Activated T-helper 1 cell treated with anti-CD3 and anti-CD28 coated beads, Interleukin-2, amount 50 U/mL, for 16 hours (primary cell): ENCODE measurements at places on chromosomes 5 and 9.

GRCh38 chr5:54620141-54620933, 102.8 kb downstream of the SNX18 start:
- DNase-seq = no peak

- no peak for DNase-seq
These were observed 189.0 kb downstream of the HCN1 start for GRCh38 chr5:45507178-45507577.

GRCh38 chr5:132410451-132411303, 41.2 kb downstream of the SLC22A5 start:
- DNase-seq = peak; percentile 59

- no peak for DNase-seq
These were observed 15.1 kb upstream of the ACSL6 start for GRCh38 chr5:132026516-132027008.

DNA sequence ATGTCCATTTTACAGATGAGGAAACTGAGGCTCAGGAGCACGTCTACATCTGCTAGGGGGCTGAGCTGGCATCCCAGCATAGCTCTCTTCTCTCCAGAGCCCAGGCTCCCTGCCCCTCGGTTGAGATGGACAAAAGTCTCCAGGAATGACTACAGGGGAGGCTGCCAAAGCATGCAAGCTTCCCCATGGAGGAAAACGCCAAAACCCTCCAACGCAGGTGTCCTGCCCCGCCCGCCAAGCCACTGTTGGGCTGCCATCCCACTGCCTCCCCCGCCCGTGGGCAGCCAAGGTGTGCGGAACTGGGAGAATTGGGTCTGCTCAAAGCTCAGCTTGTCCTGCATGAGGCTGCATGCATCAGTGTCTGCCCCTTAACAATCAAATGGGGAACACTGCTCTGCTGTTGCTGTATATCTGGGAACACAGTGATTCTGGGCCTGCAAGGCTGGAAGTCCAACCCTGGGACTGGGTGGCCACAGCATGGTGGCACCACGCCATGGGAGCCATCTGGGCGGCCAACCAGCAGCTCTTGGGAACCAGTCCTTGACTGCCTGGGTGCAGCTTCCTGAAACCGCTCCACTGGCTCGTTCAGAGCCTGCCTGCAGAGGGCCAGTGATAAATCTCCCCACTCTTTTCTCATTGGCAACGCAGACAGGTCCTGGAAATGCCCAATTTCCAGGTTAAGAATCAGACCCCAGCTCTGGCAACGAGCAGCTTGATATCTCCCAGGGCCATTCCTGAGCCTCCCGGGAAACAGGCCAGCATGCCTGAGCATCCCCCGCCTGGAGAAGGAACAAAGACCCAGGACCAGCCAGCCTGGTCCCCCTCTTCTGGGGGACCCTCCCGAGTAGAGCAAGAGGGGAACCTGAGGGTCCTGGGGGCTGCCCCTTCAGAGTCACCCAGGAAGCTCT, 3.5 kb downstream of the RALGDS start:
- DNase-seq = no peak

DNA sequence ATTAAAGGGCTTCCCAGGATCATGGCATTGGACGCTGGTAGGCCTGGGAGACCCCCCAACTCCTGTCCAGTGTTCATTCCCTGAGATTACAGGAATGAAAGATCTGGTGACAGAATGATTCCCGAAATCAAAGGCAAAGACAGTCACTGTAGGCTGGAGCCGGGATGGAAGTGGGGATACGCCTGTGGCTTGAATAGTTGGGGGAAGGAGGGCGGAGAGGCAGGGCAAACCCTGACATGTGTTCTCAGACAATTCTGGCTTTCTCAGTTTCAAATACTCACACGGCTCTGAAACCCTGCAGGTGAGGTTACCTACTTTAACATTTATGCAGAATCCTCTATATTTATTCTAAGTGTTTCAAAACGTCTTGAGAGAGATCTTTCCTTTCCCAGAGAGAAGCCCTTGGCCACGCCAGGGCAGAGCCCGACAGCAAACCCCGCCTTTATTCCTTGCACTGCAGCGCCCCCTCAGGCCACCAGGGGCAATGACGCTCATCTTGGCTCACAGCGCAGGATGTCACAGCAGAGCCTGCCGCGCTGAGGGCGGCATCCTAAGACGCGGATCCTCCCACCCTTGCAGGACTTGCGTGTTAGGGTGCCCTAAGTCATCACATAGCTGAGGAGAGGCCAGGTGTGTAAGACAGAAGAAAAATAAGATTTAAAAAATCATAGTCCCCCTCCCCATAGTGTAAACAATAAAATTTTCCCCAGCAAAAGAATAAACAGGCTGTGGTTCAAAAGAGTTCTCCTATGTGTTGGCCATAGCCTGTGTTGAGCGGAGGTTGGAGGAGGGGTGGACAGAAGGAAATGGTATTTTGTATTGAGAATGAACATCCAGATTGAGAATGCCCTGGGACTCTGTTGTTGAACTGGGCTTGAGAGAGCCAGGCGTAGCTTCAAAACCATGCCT, 284.5 kb downstream of the NTRK2 start:
- DNase-seq = no peak

DNA sequence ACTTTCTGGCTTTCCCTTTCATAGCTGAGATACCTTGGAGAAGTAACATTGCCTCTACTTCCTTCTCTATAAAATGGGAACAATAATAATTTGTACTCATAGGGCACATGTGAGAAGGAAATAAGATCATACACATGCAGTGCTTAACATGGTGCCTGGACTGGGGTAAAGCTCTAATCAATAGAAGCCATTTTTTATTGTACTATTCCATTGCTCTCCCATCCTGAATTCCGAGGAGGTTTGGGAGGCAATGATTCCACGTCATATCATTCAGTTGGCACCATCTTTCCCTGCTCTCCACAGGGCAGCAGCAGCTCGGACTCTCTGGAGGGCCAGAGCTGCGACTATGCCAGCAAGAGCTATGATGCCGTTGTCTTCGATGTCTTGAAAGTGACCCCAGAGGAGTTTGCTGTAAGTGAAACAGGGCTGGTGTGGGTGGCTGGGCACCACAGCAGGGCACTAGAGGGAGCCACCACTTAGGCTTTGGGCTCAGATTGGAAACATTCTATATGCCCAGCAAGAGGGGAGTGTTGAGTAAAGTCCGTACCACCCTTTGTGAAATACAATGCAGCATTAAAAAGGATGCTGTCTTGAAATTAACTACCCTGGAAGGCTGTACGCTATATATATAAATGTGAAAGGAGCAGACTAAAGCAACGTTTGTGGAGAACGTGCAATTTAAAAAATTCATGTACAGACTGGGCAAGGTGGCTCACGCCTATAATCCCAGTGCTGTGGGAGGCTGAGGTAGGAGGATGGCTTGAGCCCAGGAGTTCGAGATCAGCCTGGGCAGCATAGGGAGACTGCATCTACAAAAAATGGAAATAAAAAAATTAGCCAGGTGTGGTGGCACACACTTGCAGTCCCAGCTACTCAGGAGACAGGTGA, 51.2 kb downstream of the RALGPS1 start:
- no peak for DNase-seq

DNA sequence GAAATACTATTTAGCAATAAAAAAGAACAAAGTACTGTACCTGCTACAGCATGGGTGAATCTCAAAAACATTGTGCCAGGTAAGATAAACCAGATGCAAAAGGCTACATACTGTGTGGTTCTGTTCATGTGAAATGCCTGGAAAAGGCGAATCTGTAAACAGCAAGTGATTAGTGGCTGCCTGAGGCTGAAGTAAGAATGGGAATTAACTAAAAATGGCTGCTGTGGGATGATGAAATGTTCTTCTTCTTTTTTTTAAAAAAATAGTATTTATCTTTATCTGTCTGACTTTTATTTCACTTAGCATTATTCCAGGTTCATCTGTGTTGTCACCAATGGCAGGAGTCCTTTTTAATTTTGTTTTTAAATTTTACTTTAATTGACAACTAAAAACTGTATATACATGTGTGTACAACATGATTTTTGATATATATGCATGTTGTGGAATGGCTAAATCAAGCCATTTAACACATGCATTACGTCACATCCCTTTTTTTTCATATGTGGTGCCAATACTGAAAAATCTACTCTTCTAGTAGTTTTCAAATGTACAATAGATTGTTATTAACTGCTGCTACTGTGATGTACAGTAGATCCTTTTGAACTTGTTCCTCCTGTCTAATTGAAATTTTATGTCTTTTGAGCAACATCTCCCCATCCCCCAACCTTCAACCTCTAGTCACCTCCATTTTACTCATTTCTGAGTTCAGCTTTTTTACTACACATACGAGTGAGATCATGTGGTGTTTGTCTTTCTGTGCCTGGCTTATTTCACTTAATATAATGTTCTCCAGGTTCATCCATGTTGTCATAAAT, 62.9 kb upstream of the TNFAIP8 start:
- no peak for DNase-seq

GRCh38 chr9:99000476-99001395, 57.0 kb downstream of the COL15A1 start:
- peak; percentile 17 for DNase-seq

- DNase-seq = peak; percentile 2
These were observed 25.5 kb downstream of the TCF7 start for GRCh38 chr5:134139891-134140469.

- DNase-seq = no peak
These were observed 375.2 kb upstream of the IRX2 start for GRCh38 chr5:3126639-3127038.

- DNase-seq = no peak
These were observed 12.0 kb downstream of the ISL1 start for GRCh38 chr5:51395245-51395644.

GRCh38 chr5:109199289-109199688, 210.5 kb downstream of the PJA2 start:
- DNase-seq = no peak

DNA sequence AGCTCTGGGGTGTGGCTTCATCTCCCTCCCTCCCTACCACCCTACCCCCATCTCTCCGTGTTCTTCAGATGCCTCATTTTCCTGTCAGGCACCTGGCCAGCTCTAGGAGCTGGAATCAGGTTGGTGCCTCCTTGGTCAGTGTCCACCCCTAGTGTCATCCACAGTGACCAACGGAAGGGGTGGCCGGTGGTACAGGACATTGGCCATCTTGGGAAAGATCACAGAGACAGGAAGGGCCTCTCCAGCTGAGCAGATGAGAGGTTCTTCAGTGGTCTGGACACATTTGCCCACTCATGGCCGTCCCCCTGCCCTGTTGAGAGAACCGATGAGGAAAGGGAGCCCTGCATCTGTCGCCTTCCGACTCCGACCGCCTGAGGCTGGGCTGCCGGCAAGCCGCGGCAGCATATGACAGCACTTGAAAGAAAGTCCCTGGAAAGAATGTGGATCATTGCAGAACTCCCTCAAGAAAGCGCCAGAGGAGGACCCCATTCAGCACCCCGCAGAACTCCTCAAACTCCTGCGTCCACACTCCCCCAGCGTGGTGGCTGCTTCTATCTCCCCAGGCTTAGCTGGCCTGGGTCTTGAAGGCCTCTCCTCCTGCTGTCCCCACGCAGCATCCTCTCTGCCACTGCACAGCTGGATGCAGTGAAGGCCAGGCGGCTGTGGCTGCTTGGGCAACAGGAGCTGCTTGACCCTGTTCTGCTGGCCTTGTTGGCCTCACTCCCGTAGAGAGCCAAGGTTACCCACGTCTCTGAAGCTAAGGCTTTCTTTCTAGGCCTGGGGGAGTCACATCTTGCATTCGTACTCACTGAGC, 1.9 kb upstream of the CLPTM1L start:
- no peak for DNase-seq

DNA sequence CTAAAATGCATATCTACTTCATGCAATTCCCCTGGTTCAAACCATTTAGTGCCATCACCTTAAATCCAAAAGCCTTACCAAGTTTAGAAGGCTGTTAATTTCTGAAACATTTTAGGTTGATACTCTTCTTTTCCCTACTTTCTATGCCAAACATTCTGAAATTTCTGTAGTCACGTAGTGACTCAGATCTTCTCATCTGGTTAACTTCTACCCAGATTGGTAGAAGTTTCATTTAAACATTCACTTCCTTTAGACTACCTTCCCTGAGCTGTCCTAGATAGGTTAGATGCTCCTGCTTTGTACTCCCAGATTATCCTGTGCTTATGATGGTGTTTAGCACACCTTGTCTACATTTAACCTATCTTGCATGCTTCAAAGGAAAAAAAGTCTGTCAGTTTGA, 9.9 kb downstream of the RAD50 start:
- no peak for DNase-seq

GRCh38 chr5:31733371-31733770, 94.4 kb downstream of the PDZD2 start:
- DNase-seq = no peak

GRCh38 chr5:158287643-158288271, 428.8 kb upstream of the CLINT1 start:
- no peak for DNase-seq

- DNase-seq = no peak
These were observed 30.5 kb upstream of the UBAP2 start for GRCh38 chr9:34079181-34079580.

GRCh38 chr5:83726912-83727311, 6.3 kb upstream of the HAPLN1 start:
- DNase-seq = no peak

- DNase-seq = no peak
These were observed 101.5 kb upstream of the SNX2 start for GRCh38 chr5:122673343-122673742.
